ENCODE measurements at places on chromosomes 6 and 20.

- DNase-seq = no peak
Observed at GRCh38 chr6:152472325-152472724, 164.8 kb downstream of the SYNE1 start.

DNA sequence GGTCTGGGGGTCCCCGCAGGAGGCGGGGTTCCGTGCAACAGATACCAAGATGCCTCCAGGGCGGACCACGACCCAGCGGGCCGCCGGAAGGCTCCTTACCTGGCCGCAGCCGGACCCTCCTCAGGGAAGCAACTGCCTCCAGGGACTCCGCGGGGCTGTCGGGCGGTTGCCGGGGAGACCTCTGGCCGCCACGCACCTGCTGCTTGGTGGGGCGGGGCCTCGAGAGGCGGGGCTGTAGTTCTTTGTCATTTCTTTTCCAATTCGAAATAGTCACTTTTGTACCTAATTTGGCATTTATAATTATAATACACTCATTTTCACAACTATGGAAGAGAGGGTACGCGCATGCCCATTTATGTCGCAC lies 647 bp downstream of the AK9 start:
- peak; percentile 43 for DNase-seq

DNA sequence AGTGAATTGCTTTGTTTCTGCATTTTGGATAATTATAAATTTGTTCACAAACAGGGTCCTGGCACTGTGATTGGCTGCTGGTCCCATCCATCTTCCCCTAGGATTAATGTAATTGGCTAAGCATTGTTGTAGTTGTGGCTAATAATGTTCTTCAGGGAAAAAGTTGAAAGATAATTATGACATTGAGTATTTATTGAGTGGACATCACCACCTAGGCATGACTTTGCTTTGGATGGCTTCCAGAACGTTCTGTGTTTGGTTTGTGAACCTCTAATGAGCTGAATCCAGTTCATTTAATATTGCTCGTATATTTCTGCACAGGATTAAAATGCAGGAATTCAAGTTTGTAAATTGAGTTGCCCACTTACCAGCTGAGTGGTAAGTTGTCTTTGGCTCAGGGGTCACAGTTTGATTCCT lies 55.1 kb downstream of the ARID1B start:
- no peak for DNase-seq

DNA sequence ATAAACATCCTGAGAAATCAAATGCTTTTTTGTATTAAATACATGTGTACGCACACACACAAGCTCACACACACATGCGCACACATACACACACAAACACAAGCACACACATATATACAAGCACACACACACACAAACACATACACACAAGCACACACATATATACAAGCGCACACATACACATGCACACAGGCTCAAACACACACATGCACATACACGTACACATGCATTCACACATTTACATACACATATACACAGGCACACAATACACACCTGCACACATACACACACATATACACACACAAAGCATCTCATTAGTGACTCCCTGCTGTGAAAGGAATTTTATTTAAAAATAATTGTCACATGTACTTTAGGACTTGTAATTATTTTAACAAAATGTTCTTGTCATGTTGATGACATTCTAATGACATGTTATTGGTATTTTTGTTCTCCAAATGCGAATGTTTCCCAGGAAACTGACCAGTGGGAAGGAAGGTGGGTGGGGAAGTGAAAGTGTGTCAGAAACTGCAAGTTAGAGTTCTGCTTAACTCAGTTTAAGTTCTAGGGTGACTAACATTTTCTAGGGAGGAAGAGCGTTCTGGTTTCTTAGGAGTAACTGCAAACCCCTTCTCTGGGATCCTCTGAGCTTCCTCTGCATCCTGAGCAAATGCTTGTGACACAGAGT lies 113.9 kb upstream of the ZNF217 start:
- no peak for DNase-seq

DNA sequence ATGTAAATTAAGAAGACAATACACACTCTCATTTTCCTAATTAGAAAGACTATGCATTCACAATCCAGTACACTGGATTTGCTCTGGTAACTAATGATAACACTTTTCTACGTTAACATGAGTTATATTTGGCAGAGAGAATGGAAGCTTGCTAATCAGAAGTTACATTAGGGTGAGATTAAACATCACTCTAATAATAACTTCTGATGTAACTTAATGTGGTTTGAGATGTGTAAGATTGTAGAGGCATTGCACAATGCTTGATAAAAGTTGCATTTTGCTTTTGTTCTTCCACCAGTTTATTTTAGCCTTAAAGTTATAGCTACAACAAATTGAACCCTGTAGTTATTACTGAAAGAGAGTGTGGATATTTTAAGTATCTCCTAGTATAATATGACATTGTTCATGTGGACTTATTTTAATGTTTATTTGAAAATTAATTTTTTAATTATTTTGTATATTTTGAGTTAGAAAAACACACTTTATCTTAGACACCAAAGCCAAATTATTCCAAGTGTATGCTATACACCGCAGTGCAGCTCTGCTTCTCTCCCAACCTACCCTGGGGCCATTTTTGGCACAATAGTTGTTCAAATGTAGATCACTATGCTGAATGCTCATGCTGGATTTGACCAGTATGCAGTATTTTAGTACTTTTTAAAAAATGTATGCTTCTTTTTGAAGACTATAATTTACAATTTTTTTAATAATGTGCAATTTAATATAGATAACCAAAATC lies 143.2 kb downstream of the SLC16A10 start:
- no peak for DNase-seq

GRCh38 chr6:131831886-131832285 lies 24.1 kb downstream of the ENPP1 start:
- DNase-seq = no peak

GRCh38 chr6:8065519-8065911 lies 1.3 kb upstream of the BLOC1S5 start:
- DNase-seq = no peak

- DNase-seq = no peak
Observed at GRCh38 chr20:49729780-49730179, 16.1 kb upstream of the B4GALT5 start.

GRCh38 chr6:143187238-143187923 lies 126.7 kb downstream of the AIG1 start:
- no peak for DNase-seq

DNA sequence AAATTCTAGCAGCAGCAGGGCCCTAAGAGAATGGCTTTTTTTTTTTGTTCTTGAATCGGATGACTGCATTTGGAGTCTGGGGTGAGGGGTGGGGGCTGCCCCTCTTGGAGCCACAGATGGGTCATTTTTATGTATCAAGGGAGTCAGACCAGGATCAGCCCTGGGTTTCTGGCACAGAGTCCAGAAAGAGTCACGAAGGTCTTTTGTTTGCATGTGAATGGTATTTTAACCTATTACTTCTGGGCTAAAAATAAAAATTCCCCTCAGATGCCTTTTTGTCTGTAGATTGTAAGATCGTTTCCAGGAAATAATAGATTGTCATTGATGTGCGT lies 72.5 kb downstream of the PHACTR3 start:
- DNase-seq = no peak

- no peak for DNase-seq
Observed at GRCh38 chr6:146258206-146258605, 229.3 kb downstream of the GRM1 start.

GRCh38 chr6:54805077-54805476 lies 41.5 kb upstream of the FAM83B start:
- no peak for DNase-seq

DNA sequence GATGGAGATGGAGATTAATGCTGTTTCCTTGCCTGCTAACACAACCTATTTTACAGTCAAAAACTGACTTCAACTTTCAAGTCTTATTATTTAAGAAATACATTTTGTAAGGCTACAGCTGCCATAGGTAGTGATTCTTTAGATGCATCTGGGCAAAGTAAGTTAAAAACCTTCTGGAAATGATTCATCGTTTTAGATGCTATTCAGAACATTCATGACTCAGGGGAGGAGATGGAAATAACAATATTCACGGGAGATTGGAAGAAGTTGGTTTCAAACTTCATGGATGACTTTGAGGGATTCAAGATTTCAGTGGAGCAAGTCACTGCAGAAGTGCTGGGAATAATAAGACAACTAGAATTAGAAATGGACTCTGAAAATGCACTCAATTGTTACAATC lies 174.9 kb upstream of the GGTLC1 start:
- no peak for DNase-seq

DNA sequence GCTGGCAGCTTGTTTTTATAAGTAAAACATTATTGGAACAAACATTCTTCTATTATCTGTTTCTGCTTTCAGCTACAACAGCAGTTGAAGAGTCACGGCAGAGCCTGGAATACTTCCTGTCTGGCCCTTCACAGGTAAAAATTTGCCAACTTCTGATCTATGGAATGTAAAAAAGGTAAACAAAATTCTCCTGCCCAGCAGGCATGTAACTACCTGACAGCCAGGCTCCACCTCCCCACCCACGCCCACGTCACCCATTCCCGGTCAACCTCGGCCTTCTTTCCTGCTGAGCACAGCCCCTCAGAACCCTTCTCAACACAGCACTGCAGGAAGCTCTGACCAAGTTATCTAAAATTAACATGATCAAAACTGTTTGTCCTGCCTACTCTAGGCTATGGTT lies 166.0 kb downstream of the DLL1 start:
- DNase-seq = no peak

- no peak for DNase-seq
Observed at GRCh38 chr6:169070506-169071176, 183.0 kb downstream of the THBS2 start.

DNA sequence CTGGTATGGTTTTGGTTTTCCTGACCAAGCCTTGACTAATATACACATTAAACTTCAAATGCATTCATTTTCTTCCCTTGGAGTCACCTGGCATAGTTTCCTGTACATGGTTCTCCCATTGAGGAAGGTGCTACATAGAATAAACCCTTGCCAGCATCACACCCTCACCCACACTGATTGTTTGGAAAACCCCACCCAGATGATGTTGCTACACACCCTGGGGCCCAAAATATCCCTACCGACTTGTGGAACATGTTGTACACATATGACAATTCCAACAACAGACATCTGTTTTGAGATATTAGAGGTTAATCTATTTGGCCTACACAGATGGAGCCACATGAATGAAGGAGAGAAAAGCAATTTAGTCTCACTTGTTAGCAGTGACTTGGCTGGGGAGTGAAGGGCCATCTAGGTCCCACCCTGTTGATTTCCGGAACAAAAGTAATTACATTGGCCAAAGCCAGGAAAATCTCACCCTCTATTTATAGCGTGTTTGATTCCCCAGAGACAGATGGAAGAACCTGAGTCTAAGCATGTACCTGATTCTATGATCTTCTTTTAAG lies 606.0 kb upstream of the BTBD3 start:
- no peak for DNase-seq
